DMS153 (cell line): ENCODE measurements at places on chromosomes 4 and X.

DNA sequence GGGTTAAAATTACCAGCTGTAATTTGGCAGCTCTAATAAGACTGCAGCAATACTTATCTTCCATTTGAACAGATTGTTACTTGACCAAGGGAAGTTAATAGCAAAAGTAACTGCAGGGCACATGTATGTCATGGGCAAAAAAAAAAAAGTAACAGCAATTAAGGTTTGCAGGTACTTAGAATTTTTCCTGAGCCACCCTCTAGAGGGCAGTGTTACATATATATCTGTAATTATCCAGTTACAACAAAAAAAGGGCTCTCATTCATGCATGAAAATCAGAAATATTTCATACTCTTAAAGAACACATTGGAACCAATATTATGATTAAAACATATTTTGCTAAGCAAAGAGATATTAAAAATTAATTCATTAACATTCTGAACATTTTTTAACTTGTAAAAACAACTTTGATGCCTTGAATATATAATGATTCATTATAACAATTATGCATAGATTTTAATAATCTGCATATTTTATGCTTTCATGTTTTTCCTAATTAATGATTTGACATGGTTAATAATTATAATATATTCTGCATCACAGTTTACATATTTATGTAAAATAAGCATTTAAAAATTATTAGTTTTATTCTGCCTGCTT lies 25.1 kb downstream of the XIAP start:
- DNase-seq, result peak; percentile 39

DNA sequence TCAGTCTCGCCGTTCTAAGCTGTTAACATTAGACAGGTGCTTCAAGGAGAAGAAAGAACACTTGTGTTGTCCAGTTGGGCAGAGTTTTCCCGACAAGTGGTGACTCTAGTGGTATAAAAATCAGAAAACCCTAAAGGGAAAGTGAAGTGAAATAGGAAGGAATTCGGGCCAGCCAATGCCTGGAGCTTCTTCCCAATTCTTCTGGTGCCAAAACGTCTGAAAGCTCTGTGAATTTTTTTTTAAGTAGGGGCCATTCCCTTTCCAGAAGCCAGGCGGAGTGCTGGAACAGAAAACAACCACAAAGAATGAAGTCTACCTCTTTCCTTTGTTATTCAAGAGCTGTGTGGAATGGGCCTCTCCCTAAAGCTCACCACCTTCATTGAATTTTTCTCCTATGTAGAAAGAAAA lies 43.1 kb upstream of the PPARGC1A start:
- no peak for DNase-seq

DNA sequence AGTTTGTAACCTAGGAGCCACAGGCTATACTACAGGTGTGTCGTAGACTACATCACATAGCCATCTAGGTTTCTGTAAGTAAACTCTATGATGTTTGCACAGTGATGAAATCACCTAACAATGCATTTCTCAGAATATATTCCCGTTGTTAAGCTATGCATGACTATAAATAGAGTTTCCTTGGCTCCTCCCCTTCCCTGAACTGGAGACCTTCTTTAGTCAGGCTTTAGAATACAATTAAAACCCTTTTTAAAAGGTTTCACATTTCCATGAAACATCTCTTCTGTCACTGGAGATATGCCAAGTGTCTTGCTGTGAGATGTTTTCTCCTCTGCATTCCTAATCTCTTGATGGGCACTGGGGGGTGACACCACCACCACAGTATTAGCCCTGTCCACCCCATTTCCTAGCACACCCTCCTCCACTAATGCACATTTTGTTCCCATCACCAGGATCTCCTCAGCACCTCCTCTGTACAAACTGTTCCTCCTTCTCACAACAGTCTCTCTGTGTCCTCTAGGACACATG lies 334.6 kb upstream of the CPEB2 start:
- no peak for DNase-seq

DNA sequence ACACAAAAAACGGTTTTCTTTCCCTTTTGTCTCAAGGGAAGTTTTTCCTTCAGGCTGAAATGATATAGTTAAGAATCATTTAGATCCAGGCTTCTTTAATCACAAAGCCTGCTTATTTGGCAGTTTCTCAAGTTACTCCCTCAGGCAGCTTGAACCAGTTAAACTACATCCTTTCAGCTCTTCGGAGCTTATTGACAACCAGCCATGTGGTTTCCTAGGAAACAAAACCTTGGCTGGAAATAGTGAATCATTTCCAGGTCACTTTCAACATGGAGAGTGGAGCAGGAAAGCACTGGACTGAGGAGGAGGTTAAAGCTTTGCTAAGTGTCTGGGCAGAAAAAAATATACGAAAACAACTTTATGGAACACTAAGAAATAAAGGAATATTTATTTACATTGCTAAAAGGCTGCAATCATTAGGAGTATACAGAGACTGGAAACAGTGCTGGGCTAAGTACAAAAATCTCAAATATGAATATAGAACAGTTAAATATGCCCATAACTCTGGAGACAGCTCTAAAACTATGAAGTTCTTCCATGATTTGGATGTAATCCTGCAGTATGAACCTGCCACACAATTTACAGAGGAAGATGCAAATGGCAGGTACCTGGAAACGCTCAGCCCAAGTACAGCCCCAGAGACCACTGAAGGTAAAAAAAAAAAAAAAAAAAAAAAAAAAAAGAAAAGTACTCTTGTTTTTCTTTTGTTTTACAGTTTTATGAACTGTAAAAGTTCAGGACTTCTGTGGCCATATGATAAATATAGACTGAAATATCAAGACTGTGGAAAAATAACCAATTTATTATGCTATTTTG lies 23.2 kb upstream of the AASDH start:
- DNase-seq, result peak; percentile 91

GRCh38 chrX:10171249-10171648 lies 14.5 kb downstream of the CLCN4 start:
- no peak for DNase-seq

DNA sequence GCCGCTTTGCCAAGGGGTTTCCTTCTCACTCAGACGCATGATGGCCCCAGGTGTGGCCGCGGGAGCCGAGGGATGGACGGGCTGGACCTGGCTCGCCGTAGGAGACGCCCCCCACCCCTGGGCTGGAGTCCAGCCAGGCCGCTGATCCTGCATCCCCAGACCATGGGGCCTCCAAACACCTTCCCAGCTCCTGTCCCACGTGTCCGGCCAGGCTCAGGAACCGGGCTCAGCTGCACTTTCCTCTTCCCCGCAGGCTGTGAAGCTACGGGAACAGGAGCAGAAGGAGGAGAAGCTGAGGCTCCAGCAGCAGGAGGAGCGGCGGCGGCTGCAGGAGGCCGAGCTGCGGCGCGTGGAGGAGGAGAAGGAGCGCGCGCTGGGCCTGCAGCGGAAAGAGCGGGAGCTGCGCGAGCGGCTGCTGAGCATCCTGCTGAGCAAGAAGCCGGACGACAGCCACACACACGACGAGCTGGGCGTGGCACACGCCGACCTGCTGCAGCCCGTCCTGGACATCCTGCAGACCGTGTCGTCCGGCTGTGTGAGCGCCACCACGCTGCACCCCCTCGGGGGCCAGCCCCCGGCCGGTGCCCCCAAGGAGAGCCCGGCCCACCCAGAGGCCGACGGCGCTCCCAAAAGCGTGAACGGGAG lies 9.1 kb downstream of the AKAP17A start:
- DNase-seq, result no peak

- no peak for DNase-seq
Observed at GRCh38 chr4:164108971-164109370, 614.5 kb downstream of the TMA16 start.

DNA sequence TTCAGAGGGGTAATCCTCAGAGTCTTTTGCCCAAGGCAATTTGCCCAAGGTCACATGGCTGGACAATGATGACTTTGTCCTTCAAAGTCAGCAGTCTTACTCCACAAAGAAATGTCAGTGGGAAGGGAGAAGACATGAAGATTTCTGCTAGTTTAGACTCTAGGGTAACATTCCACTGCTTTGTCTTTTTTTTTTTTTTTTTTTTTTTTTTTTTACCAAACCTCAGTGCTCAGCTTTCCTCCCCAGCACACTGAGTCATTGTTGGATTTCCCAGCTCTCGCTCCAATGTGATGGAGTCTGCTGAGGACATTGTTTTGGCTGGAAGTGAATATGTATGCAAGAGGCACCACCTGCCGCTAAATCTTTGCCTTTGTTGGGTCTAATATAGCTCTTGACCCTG lies 7.2 kb upstream of the C1QTNF7 start:
- DNase-seq, result no peak

- DNase-seq, result no peak
Observed at GRCh38 chrX:76517544-76517943, 90.0 kb downstream of the MAGEE1 start.

DNA sequence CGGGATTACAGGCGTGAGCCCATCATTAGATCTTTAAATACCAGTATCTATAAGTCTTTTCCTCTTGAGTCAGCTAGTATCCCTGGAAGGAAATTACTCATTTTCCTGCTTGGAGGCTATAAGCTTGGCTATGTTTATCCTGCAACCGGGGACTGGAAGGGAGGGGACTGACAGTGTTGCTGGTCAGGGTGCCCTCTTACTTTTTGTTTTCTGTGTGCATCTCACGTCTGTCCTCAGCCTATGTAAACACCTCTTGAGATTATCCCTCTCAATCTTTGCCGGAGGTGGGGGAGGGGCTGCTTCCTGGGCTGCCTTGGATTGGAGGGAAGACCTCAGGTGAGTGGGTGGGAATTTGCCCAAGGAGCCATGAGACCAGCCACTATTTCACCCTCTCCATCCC lies 37.0 kb downstream of the HTT start:
- no peak for DNase-seq

- no peak for DNase-seq
Observed at GRCh38 chr4:122091397-122091796, 60.7 kb upstream of the BLTP1 start.

- DNase-seq, result no peak
Observed at GRCh38 chr4:3658530-3658913, 107.7 kb upstream of the ADRA2C start.

DNA sequence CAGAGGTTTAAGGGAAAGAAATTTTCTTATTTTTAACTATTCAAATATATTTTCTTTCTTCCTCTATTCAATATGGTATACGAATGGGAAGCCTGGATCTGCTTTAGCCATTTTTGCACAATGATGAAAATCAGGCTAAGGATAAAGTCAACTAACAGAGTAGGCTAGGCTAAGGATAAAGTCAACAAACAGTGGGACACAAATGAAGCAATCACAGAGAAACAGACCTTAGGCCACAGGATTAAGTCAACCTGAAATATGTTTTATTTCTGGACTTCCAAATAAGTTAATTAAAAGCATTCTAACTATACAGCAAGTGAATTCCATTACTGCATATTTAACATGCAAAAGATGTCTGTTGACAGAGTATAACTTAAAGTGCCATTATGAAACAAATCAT lies 17.0 kb downstream of the DYNLT3 start:
- no peak for DNase-seq

- DNase-seq, result no peak
Observed at GRCh38 chr4:100895556-100896197, 377.9 kb upstream of the EMCN start.

DNA sequence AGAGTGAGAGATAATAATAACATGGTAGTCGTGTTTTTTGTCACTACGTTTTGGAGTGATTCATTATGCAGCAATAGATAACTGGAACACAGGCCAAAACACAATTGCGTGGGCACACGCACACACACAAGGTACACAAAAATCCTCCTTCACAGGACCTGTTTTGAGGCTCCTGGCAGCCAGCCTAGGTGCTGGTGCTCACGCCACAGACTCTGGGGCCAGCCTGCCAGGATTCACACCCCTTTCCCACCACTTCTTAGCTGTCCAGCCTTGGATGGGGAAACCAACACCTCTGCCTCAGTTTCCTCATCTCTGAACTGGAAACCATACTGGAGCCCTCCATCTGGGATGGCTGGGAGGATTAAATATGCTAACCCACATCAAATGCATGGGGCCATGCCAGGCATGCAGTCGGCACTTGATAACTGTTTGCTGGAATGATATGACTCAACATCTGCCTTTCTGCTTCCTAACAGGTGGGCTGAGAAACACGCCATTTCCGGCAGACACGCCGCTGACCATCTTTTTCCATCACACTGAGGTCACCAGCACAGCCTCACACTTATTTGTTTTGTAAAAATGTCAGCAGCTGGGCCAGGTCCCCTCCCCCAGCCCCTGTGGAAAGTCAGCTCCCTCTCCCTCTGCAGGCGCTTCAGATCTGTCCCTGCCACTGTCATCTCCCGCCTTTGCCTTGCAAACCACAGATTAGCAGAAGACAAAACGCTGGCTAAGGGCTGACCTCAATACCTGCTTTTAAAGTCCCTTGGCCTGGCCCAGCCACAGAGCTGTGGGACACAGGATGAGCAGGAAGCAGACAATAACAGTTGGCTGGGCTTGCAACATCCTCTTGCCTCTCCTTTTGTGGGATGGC lies 237.5 kb downstream of the BCOR start:
- DNase-seq, result peak; percentile 55

GRCh38 chrX:46574774-46575381 lies 1.3 kb downstream of the CHST7 start:
- DNase-seq, result peak; percentile 7

GRCh38 chr4:170420255-170420693 lies 330.5 kb upstream of the AADAT start:
- DNase-seq, result no peak

GRCh38 chr4:174036576-174036975 lies 246.9 kb downstream of the FBXO8 start:
- peak; percentile 32 for DNase-seq

DNA sequence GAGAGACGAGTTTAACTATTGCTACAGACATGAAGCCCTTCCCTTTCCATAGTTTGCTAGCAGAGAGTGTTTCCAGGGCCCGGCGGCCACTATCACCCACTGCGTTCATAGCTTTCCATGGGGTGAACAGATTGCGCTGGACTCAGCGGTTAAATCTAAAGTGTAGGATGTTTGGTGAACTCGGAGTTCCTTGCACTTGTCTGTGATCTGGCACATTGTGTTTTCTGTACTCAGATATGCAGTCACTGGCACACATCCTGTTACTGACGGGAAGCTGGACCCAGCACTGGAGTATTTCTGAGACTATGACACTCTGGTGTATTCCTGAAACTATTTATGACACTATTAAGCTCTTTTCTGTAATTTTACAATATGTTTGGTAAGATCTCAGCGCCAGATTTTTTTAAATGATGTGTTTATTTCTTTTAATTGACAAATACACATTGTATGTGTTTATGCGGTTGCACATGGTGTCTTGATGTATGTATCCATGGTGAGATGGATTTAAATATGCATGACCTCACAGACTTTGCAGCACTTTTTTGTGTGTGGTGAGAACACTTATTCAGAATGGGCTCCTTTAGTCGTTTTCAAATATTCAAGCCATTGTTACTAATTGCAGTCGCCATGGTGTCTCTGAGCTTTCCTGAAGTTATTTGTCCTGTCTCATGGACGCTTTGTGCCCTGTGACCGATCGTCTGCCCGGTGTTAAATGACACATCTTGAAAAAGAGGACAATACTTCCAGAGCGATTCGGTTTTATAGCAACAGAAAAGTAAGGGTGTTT lies 14.1 kb downstream of the CD99 start:
- no peak for DNase-seq

GRCh38 chr4:153022241-153022715 lies 86.2 kb downstream of the FHDC1 start:
- peak; percentile 84 for DNase-seq
